Activated T-cell treated with anti-CD3 and anti-CD28 coated beads for 1 hour (primary cell): ENCODE measurements at places on chromosomes 11 and 22.

DNA sequence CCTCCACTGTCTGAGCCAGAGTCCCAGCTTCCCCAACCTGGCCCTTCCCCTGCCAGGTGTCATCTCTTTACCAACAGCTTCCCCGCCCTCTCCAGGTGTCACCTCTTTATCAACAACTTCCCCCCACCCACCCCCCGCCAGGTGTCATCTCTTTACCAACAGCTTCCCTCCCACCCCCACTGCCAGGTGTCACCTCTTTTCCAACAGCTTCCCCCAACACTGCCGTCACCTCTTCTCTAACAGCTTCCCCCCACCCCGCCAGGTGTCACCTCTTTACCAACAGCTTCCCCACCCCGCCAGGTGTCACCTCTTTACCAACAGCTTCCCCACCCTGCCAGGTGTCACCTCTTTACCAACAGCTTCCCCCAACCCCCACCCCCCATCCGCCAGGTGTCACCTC is 29.8 kb upstream of the TTLL12 start:
- DNase-seq, result no peak

DNA sequence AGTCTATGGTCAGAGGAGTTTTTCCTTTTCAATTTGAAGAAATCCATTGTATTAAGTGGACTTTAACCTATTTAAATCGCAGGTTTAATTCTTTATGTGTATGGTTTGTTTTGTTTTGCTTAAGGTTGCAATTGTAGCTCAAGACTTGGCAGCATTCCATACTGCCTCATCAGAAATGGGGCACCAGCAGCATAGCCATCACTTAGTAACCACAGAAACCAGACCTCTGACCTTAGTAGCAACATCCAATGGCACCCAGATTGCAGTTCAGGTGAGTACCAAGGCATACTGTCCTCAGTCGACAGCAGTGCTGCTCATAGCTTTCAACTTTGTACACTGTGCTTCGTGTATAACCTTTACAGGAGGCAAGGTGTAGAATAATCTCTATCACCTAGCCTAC is 48.4 kb upstream of the WEE1 start:
- DNase-seq, result no peak

GRCh38 chr22:30855266-30855665 is 113.3 kb downstream of the MORC2 start:
- DNase-seq, result no peak

GRCh38 chr11:47378836-47379170 is 456 bp upstream of the SPI1 start:
- DNase-seq, result no peak

GRCh38 chr11:74018331-74019005 is 9.6 kb upstream of the UCP3 start:
- no peak for DNase-seq

DNA sequence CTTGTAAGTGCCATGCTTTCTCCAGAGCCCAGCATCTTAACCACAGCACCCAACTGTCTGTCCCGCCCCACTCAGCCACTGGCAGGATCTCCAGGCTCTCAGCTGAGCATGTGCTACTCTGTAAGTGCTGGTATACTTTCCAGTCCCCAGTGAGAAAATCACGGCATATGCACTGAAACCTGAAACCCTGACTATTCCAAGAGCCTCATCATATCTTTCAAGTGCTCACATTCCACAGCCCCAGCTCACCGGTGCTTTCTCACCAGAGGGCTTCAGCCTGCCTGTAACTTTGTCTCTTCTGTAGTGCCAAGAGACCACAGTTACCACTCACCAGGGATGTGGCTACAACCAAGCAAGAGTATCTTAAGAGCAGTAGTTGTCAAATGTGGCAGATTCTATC is 24.4 kb upstream of the PAMR1 start:
- DNase-seq, result no peak

GRCh38 chr22:27489178-27489675 is 312.3 kb downstream of the MN1 start:
- no peak for DNase-seq

GRCh38 chr11:75656044-75656727 is 12.7 kb downstream of the MAP6 start:
- no peak for DNase-seq

GRCh38 chr11:113528982-113529381 is 53.8 kb upstream of the DRD2 start:
- no peak for DNase-seq

DNA sequence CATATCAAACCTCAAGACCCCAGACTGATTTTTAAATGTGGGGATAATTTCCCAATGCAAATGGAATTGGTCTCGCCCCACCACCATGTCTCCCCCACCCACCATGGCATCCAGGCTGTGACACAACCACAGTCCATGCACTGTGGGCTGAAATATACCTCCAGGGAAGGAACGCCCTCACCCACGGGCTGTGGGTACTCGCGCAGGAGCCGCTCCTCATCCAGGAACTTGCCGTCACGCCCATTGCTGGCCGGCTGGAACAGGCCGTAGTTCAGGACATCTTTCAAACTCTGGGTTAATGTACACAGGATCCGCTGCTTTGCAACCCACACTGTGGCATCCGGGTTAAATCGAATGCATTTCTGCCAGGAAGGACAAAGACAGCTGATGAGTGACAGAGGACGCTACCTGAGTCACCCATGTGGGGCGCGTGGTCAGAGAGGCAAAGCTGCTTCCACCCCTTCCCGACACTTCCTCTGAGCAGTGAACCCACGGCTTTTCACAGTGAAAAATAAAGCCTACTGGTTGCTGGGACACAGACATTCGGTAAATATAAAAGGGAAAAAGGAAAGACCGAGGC is 133.6 kb downstream of the SHANK2 start:
- DNase-seq, result no peak

DNA sequence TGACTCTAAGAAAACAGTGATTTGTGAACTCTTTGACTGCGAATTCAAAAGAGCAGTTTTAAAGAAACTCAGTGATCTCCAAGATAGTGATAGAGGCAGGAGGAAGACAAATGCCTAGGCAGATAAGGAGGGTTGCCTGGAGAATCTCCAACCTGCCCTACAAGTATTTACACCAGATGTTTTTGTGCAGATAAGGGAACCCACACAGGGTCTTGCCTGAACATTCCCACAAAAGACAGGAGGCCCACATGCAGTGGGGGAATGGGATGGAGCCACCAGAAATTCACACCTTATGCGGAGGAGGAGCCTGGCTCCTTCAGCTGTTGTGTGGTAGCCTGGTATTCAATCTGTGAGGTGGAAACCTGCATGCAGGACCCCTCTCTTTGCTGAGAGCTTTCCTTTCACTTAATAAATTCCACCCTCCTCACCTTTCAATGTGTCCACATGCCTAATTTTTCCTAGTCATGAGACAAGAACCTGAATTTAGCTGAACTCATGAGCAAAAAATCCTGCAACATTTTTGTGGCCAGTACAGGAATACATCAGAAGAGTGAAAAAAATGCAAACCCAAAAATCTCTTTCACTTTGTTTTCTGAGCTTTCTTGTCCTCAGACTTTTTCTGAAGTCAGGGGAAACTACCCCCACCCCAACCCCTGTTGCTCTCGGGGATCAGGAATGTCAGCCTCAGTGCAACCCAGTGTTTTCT is 8.1 kb upstream of the GLYAT start:
- DNase-seq, result no peak

- DNase-seq, result no peak
These were observed 32.5 kb downstream of the ABCC8 start for GRCh38 chr11:17443926-17444690.

GRCh38 chr22:49392841-49393510 is 434.7 kb downstream of the BRD1 start:
- DNase-seq, result no peak

GRCh38 chr11:130064596-130064995 is 5.1 kb upstream of the APLP2 start:
- no peak for DNase-seq

DNA sequence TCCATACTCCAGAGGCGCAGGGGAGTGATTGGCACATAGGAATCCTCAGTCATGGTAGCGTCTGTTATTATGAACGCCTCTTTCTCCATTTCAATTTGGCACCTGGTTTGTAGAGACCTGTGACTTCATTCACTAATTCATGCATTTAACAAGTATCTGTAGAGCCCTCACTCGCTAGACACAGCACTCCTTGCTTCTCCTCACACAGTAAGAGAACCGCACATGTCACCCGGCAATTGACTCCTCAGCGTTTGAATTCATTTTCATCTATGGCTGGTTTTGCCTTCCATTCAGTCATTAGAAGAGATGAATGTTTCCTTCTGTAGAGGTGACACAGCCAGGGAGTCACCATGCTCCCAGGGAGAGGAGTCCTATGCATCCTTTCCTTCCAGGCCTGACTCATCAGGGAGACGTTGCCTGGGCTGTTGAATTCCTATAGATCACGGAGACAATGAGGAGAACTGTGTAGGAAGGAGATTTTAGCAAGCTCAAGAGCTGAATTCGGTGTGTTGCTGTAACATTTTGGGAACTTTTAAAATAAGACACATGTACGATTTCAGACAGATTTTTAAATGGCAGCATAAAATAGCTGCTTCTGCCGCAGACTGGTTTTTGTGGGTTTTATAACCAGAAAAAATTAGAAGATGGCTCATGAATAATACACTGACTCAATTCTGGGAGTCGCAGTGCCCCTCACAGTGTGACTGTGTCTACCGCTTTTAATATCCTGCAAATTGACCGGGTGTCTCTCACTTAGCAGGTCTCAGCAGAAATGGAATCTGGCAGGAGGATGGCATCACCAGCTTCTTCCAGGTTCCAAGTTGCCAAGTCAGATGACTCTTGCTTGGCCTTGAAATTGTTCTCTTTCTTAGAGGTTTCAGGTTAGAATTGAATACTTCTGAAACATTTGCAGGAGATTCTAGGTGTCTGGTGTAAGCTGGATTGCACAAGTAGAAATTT is 44.4 kb upstream of the CLMP start:
- no peak for DNase-seq

DNA sequence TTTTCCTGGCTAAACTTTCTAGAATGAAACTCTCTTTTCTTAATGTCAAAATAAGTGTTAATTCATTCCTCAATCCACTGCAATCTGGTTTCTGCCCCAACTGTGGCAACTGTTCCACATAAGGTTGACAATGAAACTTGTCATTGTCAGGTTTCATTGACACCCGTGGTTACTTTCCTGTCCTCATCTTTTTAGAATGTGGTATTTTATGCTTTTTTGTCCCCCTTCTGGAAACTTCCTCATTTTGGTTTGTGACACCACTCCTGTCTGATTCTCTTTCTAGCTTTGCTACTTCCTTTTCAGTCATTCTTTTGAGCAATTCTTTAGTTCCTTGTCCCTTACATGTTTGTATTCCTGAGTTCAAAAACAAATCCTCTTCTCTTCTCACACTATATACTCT is 7.5 kb upstream of the PDE3B start:
- DNase-seq, result no peak

DNA sequence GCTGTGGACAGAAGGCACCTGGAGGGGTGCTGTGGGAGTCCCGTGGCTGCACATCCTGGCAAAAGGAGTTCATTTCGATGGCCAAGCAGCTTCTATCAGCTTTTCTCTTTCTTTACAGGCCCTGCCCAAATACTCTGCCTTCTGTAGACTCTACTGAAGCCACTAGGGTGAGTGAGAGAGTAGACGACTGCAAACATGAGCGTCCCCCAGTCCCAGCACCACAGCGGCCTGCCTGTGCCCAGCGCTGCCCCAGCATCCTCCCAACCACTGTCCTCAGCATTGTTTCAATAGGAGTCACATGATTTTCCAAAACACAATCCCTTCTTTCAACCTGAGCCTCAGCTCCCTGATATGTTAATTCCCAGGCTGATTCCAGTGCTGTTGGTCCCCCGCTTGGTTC is 110.0 kb downstream of the KIRREL3 start:
- no peak for DNase-seq

GRCh38 chr22:26892166-26893041 is 235.0 kb downstream of the MIAT start:
- DNase-seq, result no peak

GRCh38 chr11:75938543-75938942 is 123.5 kb downstream of the UVRAG start:
- no peak for DNase-seq

DNA sequence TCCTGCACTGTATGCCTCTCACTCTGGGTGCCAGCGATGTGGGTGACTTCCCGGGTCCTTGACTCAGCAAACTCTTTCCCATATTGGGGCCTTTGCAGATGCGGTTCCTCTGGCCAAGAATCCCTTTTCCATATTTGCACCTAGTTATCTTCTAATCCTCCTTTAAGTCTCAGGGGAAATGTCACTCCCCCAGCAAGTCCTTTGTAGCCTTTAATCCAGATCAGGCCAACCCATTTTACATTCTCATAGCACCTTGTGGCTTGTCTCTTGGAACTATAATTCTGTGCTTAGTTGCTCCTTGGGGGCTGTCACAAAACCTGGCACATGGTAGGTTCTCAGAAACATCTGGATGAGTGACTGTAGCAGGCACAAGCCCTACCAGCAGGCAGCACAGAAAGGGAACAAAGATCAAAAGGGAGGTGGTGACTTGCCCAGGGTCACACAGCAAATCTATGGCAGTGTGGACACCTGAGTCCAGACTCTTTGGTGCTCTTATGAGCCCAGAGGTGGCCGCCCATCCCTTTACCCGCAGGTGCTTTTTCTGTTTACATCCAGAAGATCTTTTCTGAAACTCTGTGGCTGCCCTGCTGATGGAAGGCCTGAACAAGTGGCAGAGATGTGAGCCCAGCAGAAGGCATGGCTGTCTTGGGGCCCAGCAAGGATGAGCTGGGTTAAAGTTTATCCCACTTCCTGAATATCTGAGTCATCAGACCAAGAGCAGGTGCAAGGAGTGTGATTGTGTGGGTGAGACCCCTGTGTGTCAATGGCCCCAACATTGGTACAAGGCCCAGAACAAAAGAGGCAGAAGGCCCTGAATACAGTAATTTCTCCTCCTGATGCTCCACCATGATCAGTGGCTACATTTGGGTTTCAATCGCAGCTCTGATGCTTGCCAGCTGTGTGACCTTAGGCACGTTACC is 78.6 kb upstream of the GRK3 start:
- DNase-seq, result no peak

GRCh38 chr11:93329936-93330445 is 551 bp upstream of the DEUP1 start:
- DNase-seq, result no peak

DNA sequence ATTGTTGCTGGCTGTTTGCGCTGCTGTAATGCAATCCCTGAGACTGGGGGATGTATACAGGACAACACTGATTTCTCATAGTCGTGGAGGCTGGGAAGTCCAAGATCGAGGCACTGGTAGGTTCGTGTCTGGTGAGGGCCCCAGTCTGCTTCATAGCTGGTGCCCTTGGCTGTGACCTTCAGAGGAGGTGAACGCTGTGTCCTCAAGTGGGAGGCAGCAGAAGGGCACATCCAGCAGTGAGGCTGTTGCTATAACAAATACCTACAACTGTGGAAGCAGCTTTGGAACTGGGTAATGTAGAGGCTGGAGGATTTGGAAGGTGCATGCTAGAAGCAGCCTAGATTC is 21.3 kb downstream of the KRTAP5-5 start:
- DNase-seq, result no peak

DNA sequence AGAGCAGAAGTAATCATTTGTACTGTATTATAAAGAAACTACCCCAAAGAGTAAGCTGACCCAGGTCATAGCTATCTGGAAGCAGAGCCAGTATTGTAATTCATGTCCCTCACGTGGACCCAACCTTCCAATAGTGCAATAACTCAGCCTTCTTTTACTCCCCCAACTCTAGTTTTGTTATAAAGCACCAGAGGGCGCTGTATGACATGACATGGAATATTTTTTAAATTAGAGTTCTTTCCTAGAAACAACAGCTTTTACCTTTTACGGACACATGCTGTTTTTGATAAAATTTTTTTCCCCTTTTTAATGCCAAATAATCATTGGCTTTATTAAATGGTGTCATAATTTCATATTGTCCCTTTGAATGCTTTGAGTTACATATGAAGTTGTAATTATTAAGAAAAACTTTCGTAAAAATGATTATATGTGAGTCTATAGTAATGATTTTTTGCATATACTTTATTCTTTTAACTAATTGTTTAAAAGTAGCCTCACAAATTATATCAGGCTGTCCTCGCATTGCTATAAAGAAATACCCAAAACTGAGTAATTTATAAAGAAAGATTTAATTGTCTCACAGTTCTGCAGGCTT is 76.9 kb downstream of the DKK3 start:
- no peak for DNase-seq
